EH (cell line): ENCODE measurements at places on chromosomes 3 and 15.
A peak's percentile ranks its signal among the peaks of the same experiment; 100 is the strongest.

- no peak for DNase-seq
These were observed 149.9 kb upstream of the STT3B start for GRCh38 chr3:31382856-31383255.

GRCh38 chr3:63909431-63909830, 2.8 kb downstream of the SCAANT1 start:
- DNase-seq: peak; percentile 45

DNA sequence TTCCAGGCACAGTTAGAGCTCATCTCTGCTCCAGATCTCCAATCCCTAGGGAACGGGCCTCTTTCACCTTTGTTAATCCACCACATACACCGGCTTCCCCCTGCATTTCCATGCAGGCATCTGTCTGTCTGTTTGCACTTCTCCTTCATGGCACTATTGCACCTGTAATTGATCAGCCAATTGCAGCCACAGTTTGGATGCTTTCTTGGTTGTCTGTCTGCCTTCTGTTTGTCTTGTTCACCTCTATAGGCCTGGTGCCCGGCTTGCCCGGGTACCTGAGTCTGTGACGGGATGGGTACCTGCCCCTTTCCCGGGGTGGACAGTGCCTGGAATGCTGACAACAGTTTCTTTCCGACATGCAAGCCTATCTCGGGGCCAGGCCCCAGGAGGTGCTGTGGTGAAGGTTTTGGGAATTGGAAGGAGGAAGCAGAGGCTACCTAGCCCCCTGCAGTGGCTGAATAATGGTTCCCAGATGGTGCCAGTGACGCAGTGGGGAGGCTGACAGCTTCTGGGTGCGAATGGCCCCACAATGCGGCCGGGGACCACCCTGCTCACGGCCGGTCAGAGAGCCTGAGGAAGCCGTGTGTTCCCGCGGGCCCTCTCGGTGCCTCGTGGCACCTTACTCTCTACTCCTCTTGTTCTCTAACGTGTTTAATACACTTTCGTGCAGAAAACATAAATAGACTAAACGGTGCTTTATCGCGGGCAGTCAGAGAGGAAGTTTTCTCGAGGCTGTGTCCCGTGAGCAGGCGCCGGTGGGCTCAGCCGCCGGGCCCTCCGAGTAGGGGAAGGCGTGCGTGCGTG, 31.3 kb upstream of the RAB6B start:
- no peak for DNase-seq

GRCh38 chr3:14948609-14949038, 1.2 kb downstream of the NR2C2 start:
- DNase-seq: no peak

DNA sequence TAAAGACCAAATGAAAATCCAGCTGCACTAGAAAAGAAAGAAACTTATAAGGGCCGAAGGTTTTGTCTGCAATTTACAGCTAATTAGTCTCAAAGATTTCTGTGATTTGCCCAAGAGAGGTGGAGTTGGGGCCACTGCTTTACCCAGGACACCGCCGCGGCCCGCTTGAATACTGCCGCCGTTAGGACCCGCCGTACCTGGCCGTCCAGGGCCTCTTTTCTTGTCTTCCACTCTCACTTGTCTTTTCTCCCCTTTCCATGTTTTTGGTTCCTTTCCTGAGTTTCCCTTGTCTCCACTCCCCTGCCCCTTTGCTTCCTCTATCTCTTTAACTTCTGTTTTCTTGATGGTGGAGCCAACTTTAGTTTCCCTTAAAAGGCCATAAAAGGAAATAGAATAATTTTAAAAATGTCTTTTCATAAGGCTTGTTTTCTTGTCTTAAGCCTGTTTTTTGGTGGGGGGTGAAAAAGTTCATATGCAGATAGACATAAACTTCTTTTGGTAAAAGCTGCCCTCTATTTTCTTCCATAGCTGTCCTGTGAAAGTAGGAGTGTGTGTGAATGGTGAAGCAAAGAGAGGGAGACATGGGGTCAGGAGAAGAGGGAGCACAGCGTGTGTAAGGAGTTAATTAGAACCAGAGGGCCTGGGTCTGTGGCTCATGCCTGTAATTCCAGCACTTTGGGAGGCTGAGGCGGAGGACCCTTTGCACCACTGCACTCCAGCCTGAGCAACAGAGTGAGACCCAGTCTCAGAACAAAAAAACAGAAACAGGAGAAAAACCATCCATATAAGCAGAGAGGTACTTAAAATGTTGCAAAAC, 16.0 kb upstream of the CCNL1 start:
- peak; percentile 53 for DNase-seq

DNA sequence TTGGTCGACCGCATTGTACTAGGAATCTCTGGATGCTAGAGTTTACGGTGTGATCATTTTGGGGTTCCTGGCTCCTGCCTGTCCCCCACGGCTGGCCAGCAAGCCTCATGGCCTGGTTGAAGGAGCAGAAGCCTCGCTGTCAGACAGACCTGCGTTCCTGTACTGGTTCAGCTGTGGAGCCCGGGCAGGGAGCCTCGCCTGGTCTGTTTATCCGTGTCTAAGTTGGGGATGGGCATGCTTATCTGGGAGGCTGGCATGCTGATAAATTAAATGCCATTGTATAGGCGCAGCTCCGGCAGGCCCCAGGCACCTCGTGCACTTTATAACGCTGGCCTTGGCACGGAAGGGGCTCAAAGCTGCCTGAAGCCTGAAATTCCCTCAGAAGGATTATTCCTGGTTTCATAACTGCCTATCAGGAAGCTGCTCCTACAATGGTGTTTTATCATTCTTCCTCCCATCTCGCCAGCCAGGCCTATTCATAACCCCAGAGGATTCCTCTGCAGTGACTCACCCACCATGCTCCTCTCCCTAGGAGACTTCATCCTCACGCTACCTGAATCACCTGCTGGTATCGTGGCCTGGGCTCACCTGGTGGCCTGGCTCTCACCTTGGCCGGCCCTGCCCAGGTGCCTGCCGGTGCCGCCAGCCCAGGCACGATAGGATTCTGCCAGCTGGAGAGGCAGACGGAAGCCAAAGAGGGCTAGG, 110.9 kb downstream of the ASB7 start:
- peak; percentile 89 for DNase-seq

DNA sequence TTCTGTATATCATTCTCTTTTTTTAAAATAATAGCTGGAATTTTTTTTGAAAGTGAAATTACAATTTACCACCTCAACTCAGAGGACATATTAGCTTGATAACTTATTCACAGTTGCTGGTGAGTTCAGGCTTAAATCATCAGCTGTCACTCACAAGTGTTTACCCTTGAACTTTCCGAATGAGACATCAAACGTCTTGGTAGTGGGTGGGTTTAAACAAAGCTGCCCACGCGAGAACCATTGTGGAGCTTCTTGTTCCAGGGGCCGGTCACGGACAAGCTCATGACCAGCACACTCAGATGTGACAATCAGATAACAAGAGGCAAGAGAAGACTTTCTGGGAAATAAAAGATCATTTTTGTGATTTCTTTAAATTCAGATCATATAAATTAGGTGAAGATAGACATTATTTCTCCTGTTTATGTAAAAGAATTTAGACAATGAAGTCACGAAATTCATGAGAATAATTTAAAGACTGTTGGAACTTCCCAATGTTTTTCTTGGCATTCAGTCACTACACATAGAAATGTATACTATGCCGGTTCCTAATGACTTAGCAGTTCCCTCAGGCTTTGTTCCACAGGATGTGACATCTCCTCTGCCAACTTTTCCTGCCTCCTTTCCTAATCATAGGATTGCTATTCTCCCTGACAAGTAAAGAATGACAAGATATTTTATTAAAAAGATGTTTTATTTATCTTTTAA, 29.3 kb downstream of the BTD start:
- peak; percentile 95 for DNase-seq

DNA sequence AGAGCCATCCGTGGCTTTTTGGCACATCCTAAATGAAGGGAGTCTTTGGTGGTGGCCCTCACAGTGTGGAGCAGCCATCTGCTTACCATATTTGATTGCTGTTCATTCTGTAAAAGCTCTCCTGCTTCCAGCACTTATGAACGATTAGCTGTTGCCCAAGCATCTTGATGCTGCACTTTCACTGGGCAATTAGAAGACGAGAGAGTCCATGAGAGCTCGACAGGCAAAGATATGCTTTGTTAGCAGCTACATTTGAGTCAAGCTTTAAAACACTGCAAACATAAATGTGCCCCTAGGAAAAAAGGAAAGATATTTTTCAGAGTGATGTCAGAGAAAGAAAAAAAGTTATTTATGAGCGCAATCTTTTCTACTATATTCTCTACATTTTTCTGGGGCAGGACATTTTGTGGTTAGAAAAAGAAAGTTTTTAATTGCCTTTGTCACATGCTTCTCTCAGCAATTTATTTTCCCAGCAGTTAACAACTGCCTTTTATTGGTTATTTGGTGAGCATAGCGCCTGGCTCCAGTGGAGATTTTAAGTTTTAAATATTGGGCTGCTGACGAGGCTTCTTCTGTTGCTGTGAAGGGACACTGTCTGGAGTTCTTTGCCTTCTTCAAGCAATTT, 468.4 kb downstream of the C3orf38 start:
- DNase-seq: no peak

GRCh38 chr3:16300881-16301359, 35.9 kb downstream of the OXNAD1 start:
- DNase-seq: no peak

DNA sequence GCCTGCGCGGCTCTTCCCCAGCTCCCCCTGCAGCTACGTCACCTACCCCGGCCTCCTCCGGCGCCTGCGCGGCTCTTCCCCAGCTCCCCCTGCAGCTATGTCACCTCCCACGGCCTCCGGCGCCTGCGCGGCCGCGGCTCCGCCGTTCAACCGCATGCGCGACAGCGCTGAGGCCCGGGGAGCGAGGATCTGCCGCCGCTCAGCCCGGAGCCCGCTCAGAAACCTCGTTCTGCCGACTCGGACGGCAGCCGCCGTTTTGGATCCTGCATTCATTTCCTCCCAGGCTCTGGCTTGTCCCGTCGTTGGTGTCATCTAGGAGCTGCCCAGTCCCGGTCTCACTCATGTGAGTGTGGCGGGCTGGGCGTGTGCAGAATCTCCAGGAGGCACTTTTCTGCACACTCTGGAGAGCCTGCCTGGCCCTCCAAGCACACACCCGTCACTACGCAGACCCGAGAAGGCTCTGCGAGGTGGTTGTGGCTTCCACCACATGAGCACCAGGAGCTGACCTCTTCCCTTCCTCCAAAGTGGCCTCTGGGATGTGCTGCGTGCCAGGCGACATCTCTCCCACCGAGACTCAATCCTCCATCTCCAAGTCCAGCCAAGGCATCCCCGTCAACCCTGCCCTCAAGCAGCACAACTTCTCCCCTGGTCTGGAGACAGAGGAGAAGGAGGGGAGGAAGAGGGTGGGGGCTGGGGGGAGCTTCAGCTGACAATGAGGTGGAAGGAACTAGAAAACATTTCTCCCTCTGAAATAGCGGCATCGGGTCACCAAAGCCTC, 165.3 kb downstream of the CHSY1 start:
- DNase-seq: no peak

GRCh38 chr3:73353649-73354217, 271.0 kb downstream of the PDZRN3 start:
- peak; percentile 30 for DNase-seq

DNA sequence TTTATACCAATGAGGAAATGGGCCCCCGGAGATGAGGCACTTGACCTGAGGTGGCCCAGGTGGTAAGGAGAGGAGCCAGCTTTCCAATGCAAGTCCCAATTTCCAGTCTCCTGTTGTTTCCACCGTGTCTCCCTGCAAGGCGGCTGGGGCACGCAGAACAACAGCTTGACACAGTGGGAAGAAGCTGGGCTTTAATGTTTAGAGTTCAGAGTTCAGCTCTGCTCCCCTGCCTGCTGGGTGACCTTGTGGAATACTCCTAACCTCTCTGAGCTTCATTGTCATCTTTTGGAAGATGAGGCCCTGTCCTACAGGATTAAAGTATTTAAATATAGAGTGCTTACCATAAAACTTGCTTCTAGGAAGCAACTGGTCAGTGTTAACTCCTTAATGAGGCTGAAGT, 80.3 kb downstream of the SMAD3 start:
- no peak for DNase-seq

- no peak for DNase-seq
These were observed 40.9 kb downstream of the CCR4 start for GRCh38 chr3:32992310-32992686.

DNA sequence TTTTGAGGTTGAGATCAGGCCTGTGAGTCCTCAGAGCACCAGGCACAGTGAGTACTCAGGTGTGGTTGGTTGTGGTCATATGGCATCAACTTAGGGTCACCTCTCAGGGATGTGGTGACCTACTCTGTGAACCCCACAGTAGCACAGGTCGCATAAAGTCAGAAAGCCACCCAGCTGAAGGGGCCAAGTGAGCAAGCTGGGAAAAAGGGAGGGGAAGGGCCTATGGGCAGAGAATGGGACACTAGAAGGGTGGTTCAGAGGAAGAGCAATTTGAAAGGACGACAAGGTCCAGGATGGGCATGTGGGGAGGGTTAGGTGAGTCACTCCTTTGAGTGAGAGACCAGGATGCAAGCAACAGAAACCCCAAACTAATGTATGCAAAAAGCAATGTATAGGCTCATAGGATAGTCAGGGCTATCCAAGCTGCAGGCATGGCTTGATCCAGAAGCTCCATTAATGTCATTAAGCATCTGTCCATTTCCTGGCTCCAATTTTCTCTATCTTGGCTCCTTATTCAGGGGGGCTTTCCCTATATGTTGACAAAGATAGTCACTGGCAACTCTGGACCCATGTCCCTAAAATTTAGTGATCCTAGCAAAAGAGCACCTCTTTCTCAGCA, 33.5 kb downstream of the HMCES start:
- DNase-seq: no peak

DNA sequence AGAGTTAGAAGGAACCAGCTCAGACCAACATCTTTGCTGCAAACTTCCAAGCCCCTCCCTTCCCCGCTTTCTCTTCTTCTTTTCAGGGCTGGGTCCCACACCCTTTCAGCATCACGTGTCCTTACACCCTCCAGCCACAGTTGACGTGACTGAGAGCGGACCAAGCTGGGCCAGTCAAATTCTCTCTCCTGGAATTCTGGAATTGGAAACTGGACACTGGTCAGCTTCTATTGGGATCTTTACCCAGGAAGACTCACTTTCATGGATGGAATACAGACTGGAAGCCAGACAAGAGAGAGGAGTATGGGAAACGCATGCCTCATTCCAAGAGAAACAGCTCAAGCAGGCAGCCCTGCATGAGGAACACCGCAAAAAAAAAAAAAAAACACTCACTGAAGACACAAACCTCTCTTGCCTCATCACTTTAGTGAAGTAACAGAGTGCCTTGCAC, 12.4 kb upstream of the TPM1 start:
- DNase-seq: peak; percentile 84

GRCh38 chr15:56980473-56980872, 62.0 kb downstream of the TCF12 start:
- DNase-seq: no peak

GRCh38 chr15:22958487-22959280, 21.5 kb downstream of the CYFIP1 start:
- no peak for DNase-seq

DNA sequence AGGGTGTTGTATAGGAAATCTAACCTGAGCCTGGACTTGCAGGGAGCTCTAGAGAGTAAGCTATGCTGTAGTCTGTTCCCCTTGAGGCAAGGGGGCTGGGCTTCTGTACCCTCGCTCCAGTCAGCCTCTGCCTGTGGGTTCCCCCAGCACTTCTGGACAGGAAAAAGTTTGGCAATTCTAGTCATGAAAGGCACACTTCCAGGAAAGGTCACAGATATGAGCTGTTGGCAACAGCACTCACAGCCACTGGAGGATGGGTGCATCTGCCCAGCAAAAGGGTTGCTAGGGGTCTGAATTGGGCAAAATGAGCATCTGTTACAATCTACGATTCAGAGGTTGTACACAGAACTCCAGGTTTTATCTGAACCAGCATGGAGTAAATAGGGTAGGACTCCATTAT, 281.2 kb downstream of the ERC2 start:
- no peak for DNase-seq

- peak; percentile 73 for DNase-seq
These were observed 67.4 kb downstream of the NUP210 start for GRCh38 chr3:13352621-13353131.

- peak; percentile 27 for DNase-seq
These were observed 399.1 kb upstream of the TBL1XR1 start for GRCh38 chr3:177596248-177596815.
